Right lung (tissue), 10 donors: ENCODE measurements at places on chromosomes 3 and 15. TPM values are rescaled to one million over a fixed set of nuclear protein-coding genes. Genes with fewer than 3 reads are reported as not detected.

- no peak for DNase-seq
These were observed 111.7 kb upstream of the CCDC54 start for GRCh38 chr3:107265526-107265925.

Gene FAM3D
- 2.6 TPM for polyA plus RNA-seq

Gene STX19
- polyA plus RNA-seq, result 3.8 TPM

- DNase-seq, result no peak
These were observed 4.7 kb upstream of the CLASP2 start for GRCh38 chr3:33722626-33723370.

Gene HTR3D
- not detected for polyA plus RNA-seq

DNA sequence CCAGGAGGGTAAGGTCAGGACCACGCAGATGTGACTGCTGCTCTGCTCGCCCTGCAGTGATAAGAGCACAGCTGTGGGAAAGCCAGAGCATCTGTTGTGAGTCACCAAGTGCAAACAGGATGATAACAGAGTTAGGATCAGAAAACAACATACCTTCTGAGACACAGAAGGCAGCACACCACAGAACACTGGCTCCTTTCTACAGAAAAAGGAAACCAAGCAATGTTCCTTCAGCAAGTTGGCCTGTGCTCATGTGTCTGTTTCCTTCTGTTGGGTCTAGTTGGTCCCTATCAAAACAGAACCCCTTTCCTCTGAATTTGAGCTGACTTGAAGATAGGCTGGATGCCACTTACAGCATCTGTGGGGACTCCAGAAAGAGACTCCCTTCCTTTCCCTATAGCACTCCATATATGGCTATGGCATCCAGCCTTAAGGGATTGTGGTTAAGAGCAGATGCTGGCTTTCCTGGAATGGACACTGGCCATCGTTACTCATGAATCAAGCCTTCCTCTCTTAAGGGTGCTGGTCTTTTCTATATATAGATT is 440.7 kb upstream of the THBS1 start:
- DNase-seq, result no peak

GRCh38 chr3:54222316-54222715 is 100.0 kb downstream of the CACNA2D3 start:
- no peak for DNase-seq

- no peak for DNase-seq
These were observed 10.5 kb upstream of the BUB1B start for GRCh38 chr15:40150163-40150925.

Gene AMIGO3
- 1.9 TPM for polyA plus RNA-seq

DNA sequence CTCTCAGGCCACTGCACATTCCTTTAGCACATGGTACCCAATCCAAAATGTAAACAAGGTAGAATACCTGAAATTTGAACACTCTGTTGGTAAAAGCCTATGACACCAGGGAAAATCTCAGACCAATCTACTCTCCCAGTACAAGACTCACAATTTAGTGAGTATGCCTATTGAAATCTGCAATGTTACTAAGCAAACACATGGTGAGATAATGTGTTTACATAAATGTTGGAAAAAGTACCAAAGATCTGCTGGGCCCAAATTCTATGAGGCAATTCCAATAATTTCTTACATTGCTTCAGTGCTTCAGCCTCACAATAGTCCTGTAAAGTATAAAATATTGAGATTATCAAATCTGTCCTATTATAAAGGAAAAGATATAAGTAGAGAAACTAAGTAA is 536.1 kb downstream of the PYDC2 start:
- DNase-seq, result no peak

DNA sequence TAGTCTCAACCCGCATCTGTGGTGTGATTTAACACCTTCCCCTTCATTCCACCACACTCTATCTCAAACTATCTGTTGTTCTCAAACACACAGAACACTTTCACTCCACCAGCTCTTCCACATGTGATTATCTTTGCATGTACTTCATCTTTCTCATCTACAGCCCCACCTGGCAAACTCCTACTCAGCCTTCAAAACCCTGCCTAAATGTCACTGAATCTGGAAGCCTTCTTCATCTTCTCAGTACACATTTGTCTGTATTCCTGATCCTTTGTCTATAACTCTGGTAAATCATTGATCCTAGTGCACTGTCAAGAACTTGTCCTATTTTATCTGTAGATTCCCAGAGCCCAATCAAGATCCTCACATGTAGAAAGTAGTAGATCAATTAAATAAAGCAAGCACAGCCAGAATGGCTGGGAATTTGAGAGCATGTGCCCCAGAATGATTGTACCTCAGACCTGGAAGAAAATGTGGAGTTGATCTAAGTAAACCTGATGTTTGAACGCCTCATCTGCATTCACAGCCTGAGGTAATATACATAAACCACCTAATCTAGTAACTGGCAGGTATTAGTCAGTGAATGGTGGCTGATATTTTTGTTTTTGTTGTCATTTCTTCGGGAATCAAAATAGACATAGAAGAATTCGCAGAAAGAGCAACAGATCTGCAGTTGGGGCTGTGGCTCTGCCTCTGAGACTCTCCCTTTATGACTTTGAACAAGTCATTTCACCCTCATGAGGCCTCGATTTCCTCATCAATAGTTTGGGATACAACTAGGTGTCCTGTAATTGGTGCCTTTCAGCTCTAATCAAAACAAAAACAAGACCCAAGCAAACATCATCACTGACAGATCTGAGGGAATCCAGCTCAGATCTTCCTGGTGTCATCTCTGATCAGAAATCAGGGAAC is 28.0 kb upstream of the MAGEF1 start:
- no peak for DNase-seq

Gene ZNF501
- polyA plus RNA-seq, result 11.4 TPM

DNA sequence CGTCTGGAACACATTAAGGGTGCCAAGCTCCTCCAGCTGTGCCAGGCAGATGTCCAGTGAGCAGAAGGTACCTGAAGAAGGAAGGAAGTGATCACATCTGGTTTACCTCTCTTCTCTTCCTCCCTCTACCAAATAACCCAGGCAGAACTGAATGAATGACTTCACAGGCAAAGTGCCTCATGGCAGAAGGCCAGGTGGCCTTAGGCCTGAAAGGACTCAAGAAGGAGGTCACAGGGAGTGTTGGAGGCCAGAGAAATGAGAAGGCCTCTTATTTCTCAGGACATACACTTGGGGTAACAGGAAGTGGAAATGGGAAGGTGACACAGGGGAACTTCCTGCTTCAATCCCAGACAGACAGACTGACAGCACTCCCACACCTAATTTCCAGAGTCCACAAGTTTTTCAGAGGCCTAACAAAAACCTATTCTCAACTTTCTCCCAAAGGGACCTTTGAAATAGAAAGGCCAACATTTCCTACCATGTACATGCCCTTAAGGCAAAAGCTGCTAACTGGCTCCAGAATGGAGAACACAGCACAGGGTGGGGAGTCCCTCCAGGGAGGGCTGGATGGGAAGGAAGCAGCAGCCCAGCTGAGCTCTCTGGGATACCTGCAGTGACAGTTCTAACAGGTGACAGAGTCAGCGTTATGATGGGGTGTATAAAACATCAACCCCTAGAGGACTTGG is 17.6 kb upstream of the SIN3A start:
- DNase-seq, result no peak

Gene CCR1
- 8.0 TPM for polyA plus RNA-seq

Gene BHLHE40
- 25.1 TPM for polyA plus RNA-seq

Gene CACNA2D2
- polyA plus RNA-seq, result 27.5 TPM

Gene GPR176
- polyA plus RNA-seq, result 3.0 TPM

GRCh38 chr3:194434503-194434902 is 35.4 kb upstream of the GP5 start:
- DNase-seq, result no peak
